ENCODE measurements at places on chromosomes 4 and X.

DNA sequence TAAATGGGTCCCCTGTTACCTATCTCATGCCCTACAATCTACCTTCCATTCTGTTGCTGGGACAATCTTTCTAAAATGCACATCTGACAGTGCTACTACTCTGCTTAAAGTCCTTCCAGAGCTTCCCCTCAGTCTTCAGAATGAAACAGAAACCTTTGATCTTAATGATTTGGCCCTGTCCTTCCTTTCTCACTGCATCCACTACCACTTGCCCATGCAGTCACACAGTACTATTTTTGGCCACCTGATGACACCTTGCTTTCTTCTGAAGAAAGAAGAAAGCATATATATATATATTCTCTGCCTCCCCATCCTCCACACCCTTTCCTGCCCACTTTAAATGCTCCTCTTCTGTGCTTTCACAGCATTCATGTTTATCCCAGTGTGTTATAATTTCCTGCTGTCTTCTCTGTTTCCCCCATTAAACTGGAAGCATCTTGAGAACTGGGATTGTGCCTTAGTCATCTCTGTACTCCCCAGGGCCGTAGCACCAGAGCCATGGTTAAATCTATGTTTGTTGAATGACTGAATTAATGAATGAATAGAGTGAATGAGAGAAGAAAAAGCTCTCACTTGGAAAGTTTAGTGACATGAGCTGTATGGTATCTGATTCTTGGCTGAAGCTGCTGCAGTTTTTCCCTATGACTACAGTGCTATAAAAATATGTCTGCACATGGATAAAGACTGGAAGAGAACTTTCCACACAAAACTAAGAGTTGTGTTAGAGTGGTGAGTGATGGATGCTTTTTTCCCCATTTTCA lies 56.2 kb downstream of the RTL9 start:
- DNase-seq, result no peak

DNA sequence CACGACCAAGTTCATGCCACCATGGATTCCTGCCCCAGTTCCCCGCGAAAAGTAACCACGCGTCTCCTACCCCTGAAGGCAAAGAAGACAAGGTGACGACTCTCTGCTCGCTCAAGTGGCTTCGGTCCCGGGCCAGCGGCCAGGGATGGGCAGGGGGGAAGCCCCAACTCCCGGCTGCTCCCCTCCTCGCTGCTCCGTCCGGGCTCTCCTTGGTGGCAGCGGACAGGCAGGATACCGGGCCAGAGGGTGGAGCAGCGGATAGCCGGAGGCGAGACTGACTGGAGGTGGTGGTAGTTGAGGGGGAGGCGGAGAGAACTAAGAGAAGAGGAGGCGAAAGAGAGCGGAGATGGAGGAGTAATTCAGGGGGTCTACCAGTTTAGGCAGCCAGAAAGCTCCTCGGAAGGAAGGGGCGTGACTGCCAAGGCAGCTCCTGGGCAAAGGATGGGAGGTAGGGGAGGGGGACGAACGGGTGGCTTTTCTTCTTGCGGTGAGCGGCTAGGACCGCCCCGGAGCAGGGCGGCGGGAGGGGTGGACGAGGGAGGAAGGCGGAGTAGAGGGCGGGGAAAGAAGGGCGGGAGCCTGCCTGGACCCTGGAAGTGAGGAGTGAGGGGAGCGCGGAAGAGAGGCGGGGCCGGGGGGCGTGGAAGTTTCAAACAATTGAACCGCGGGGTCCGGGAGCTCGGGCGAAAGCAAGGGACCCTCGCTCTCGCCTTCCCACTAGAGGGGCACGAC lies at the start of gene AMOT:
Gene AMOT, minus strand, starts transcription at position 450 of the 732 bp plus-strand sequence. CDS start 17,705 bp downstream, outside the sequence.
- DNase-seq, result peak; percentile 60

GRCh38 chrX:124719060-124719459 lies 372.7 kb downstream of the SH2D1A start:
- DNase-seq, result no peak

GRCh38 chrX:134718966-134719317 lies 60.7 kb upstream of the PLAC1 start:
- no peak for DNase-seq

DNA sequence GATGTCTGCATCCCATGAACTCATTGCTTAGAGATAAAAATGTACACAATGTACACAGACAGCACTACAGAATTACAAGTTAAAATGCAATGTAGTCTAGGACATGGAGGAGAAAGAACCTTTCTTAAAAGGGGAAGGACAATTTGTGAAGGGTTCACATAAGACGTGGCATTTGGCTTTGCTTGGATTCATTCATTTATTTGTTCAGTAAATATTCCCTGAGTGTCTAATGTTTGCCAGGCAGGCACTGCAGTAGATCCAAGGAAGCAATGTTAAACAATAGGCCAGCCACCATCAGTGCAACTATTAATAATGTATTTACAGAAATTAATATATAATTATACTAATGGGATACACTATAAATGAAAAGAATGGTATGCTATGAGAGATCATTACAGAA lies 94.4 kb downstream of the GRIA2 start:
- no peak for DNase-seq

DNA sequence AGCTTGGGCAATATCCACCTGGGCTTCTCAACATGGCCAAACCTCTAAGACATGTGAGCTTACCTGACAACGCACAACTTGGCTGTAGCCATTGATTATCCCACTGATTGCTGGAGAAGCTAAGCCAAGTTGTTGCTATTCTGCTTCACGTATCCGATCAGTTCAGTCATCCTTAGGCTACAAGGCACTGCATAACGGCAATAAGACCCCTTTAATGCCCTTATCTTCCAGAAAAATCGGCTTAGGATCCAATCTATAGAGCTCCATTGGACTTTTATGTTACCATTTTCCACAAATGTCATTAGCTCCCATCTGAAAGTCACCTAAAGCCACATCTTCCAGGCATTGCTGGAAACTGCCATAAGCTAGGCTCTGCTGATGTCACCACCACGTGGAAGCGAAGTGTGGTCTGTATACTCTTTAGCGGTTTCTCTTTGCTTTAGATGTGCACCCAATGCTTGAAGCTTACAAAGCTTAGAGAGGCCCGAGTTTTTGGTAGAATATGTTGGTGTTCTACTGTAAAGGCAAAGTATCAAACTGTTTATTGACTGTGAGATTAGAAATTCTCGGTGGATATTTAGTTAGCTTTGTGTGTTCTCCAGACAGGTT lies 163.1 kb downstream of the CPE start:
- no peak for DNase-seq

- no peak for DNase-seq
Observed at GRCh38 chr4:20109391-20109790, 142.3 kb upstream of the SLIT2 start.

- no peak for DNase-seq
Observed at GRCh38 chr4:150886597-150886996, 128.5 kb downstream of the LRBA start.

DNA sequence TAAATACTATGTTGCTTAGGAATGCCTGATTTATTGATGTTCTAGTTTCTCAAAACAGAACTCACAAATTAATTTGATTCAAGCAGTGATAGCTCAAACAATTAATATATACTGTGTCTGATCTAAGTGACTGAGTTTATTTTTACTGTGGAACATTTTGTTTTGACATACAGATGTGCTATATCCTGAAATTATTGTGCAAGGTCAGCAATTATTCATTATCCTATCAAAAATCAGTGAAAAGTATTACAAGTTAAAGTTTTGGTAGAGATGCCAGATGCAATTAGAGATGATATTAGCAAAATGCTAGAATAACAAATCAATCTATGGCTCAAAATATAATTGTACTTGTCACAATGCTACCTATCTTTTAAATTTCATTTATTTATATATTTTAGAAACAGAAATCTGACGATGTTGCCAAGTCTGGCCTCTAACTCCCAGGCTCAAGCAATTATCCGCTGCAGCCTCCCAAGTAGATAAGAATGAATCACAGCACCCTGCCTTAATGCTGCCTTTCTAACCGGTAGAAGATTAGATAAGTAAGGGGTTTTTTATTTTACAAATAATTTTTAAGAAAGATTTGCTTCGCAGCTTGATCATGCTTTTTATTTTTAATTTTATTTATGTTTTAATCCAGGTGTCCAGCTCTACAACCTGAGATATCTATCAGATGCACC lies 825.5 kb upstream of the NDST4 start:
- no peak for DNase-seq

DNA sequence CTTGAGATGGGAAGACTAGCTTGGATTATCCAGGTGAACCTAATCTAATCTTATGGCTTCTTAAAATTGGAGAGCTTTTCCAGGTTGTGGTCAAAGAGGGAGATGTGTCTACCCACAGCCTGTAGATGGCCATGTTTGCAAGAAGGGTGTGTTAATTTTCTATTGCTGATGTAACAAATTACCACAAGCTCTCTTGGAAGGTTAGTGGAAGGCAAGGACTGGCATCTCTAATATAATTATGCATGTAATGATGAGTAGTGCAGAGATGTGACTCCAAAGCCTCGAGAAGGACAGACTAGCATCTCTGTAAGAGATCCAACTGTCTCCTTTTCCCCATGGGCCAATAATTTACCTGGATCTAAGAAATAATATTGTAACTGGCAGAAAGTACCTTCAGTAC lies 3.2 kb upstream of the ADH1B start:
- DNase-seq, result no peak

- no peak for DNase-seq
Observed at GRCh38 chr4:147539959-147540358, 59.1 kb downstream of the EDNRA start.

DNA sequence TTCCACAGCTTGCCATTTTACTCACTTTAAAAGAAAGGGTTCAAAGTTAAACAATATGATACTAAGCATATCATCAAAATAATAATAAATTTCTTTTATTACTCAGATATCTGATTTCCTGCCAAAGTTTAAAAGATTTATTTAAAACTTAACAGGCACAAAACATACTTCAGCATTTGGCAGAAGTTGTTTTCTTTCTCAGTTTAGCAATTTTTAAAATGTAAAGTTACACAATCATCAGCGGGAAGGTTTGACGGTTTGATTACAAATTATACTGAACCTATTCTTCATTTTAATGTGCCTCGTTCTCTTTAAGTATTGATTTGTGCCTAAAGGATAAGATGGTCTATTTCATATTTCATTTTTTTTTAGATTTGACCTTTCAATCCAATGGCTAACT lies 227.2 kb downstream of the APBB2 start:
- no peak for DNase-seq

DNA sequence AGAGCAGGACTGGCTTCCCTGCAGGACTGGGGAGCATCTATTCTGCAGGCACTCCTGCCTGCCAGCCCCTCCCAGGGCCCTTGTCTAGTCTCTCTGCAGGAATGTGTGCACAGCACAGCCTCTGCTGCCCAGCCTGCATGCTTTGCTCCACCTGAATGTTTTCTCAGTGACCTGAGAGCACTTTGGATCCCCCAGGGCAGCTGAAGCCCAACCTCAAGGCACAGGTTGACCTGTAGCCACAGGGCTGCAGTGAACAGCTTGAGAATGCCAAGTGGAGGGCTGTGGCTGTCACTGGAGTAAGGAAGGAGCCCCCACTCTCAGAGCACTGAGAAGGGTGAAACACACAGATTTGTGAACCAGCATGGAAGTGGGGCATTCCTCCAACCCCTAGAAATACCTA lies 760.2 kb downstream of the STIM2 start:
- no peak for DNase-seq

- no peak for DNase-seq
Observed at GRCh38 chr4:94673961-94674360, 83.8 kb upstream of the BMPR1B start.

DNA sequence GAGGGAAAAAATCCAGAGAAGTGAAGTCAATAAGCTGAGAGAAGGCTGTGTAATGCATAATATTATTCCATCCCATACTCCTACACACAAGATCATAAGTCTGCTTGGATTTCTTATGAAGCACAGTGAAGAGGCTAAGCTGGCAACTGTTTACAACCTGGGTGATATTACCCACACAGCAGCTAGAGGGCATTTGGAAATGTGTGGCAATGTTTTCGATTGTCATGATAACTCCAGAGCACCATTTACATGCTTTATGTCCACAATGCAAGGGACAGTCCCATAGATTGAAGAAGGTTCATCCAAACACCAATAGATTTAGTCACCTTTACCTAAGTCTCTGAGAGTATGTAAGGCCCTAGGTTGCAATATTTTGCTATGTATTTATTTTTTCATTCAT lies 412.2 kb downstream of the PPP3CA start:
- no peak for DNase-seq

GRCh38 chr4:170691168-170691567 lies 601.4 kb upstream of the AADAT start:
- DNase-seq, result no peak

DNA sequence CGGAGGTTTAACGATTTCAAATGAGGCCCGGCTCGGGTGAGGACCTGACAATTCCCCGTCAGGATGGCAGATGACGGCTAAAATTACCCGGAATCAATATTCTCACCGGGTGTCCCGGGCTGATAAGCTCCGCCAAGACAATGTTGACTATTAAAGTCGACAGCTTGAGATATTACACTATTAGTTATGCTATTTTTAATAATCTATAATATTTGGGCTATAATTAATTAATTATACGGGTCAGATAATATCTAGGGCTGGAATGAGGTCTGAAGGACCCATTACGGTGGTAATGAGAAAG lies 9.4 kb upstream of the NKX1-1 start:
- DNase-seq, result no peak

DNA sequence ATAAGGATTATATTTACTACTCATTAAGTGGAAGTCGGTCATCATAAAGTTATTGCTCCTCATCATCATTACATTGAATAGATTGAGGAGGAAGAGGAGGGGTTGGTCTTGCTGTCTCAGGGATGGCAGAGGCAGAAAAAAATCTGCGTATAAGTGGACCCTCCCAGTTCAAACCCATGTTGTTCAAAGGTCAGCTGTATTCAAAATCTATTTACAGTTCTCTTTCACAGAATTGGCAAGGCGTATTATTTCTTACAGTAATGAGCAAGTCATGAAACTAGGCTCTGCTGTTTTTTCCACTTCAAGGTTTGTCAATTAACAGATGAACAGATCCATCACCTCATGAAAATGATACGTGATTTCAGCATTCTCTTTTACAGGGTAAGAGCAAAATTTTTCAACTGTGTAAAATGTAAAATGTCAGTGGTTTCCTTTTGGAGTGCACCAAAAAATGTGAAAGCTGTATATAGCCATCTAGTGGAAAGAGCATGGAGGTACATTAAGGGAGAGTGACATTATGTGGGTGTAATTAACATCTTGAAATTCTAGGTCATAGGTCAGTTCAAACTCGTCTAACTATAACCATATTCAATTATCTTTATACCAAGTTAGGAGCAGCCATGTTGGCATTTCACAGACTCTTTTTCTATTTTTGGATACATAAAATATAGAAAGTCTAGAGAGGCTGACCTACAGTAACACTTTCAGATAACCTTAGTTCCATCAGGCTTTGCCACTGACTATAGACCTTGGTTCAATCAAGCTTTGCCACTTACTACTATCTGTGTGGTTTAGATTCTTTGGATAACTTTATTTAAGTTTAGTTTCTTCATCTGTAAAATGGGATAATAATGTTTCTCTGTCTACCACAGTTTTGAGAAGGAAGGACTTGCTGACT lies 30.1 kb downstream of the NEIL3 start:
- peak; percentile 36 for DNase-seq

- peak; percentile 10 for DNase-seq
Observed at GRCh38 chr4:17324386-17324830, 187.5 kb downstream of the QDPR start.

- DNase-seq, result no peak
Observed at GRCh38 chr4:154009191-154009590, 220.3 kb upstream of the SFRP2 start.

- no peak for DNase-seq
Observed at GRCh38 chr4:85486425-85487086, 11.6 kb downstream of the ARHGAP24 start.

- no peak for DNase-seq
Observed at GRCh38 chr4:164876700-164877324, at the start of gene APELA. Gene APELA (plus strand): TSS chr4:164877178. CDS start chr4:164877332, 154 bp downstream.

GRCh38 chrX:44785652-44786051 lies 58.2 kb upstream of the DUSP21 start:
- DNase-seq, result no peak

Measured in foreskin melanocyte (primary cell).